ENCODE measurements at places on chromosomes 2 and 18.

DNA sequence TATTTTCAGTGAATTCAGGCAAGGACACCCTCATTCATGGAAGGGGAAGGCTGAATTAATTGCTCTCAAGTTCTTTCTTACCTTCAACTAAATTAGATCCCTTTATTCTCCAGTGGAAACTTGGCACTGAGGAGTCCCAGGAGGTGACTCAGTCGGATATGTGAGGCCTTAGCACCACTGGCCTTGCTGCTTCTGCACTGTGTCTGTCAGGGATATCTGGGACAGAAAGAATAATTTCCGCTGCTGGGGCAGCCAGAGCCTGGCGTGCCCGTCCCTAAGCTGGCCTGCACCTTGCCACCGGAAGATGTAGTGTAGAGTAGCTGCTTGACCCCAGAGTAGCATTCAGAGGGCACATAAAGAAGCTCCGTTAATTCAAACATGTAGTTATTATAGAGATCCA is 53.4 kb downstream of the LIMS1 start:
- H3K4me3 ChIP-seq = no peak overlapping the region
- H3K27ac ChIP-seq = peak overlapping the region; percentile 86
- no peaks in the 10 kb centered on the region for H3K27me3 ChIP-seq
- H3K36me3 ChIP-seq = no peaks in the 10 kb centered on the region
- peaks cover 49% of the 10 kb centered on the region for H3K4me1 ChIP-seq

DNA sequence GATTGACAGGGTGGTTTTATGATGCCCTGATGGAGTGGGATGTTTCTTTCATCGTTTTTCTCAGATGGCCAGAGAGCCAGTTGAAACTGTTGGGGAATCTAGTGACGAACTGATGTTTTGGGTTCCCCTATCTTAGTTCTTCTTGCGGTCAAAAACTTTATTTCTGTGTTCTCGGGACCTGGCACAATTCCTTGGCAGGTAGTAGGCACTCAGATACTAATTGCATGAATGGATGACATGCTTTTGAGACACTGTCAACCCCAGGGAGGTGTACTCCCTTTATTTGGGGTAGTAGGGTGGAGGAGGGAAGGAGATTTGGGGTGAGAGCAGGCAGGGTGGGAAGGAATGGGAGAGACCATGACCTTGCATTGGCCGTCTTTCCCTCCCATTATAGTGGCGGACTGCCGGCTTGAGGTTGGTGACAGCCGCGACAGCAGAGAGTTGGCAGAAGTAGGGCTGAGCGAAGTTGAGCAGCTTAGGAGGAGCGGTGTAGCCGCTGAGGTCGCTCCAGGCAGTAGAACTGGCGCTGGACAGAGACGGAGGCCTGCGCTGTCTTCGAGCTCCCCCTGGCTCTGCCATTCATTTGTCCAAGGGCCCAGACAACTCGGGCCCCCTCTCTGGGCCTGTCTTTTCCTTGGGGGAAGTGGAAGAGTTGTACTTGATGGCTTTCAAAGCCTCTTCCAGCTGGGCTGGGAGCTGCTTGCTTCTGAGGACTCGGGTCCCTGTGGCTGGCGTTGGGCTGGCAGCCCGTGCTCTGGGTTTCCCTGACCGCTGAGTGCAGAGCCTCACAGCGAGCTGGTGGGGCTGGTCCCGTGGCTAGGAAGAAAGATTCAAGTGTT is 2.6 kb downstream of the TET3 start:
- H3K36me3 ChIP-seq = no peaks in the 10 kb centered on the region
- no peak overlapping the region for H3K4me3 ChIP-seq
- H3K4me1 ChIP-seq = peaks cover 22% of the 10 kb centered on the region
- no peak for DNase-seq
- H3K27me3 ChIP-seq = no peaks in the 10 kb centered on the region

GRCh38 chr2:44751754-44752479 is 189.6 kb upstream of the SIX3 start:
- H3K4me1 ChIP-seq = no peaks in the 10 kb centered on the region
- H3K27me3 ChIP-seq = no peaks in the 10 kb centered on the region
- H3K27ac ChIP-seq = no peak overlapping the region
- no peak for DNase-seq

GRCh38 chr2:239644011-239644410 is 243.2 kb upstream of the HDAC4 start:
- no peak overlapping the region for H3K4me3 ChIP-seq
- H3K4me1 ChIP-seq = no peaks in the 10 kb centered on the region
- DNase-seq = no peak

DNA sequence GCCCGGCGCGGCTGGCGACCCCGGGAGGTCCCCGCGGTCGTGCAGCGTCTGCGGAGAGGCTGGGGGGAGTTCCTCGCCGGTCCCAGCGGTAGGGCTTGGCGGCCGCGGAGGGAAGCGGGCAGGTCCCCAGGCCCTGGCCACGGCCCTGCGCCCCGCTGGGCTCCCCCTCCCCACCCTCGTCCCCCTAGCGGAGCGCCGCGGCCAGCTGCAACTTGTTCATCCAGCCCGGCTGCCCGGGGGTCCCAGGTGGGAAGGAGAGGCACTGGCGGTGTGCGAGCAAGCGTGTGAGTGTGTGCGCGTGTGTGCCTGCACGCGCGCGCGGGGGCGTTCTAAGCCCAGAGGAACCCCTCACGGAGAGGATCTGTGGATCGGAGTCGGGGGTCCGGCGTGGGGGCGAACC is 1.3 kb downstream of the PTPRM start:
- peak overlapping the region; percentile 94 for H3K4me3 ChIP-seq
- H3K4me1 ChIP-seq = peaks cover 6% of the 10 kb centered on the region
- H3K27me3 ChIP-seq = no peaks in the 10 kb centered on the region

DNA sequence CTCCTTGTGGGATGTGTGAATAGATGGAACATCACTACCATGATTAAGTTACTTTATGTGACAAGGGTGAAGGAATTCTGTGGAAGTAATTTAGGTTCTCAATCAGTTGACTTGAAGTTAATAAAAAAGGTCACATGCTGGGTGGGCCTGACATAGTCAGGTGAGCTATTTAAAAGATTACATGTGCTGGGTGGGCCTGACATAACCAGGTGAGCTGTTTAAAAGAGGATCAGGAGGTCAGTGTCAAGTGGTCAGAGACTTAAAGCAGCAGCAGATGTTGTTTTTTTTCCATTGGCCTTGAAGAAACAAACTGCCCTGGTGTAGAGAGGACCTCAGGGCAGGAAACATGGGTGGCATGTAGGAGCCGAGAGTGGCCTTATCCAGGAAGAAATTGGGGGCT is 3.3 kb downstream of the IL1R2 start:
- H3K4me3 ChIP-seq = no peak overlapping the region
- H3K4me1 ChIP-seq = no peaks in the 10 kb centered on the region
- DNase-seq = no peak

DNA sequence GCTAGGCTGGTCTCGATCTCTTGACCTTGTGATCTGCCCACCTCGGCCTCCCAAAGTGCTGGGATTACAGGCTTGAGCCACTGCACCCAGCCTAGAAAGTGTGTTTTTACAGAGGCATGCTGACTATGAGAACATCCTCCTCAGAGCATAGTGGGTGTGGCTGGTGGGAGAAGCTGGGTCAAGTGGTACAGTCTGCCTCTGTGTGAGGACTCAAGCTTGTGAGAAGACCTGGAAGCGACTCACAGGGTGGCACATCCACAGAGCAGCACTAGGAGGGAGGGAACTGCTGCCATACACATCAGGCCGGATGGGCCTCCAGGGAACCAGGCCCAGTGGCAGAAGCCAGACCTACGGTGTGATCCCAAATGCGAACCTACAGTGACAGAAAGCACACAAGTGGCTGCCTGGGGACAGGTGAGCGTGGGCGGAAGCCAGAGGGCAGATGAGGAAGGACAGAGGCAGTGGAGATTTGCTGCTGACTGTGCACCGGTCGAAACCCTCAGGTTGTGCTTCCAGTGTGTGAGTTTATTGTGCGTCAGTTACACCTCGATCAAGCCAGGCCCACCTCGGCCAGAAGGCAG is 8.9 kb downstream of the ARHGEF4 start:
- H3K4me3 ChIP-seq = no peak overlapping the region
- H3K27ac ChIP-seq = no peak overlapping the region
- H3K4me1 ChIP-seq = no peaks in the 10 kb centered on the region
- DNase-seq = no peak
- H3K27me3 ChIP-seq = no peaks in the 10 kb centered on the region

DNA sequence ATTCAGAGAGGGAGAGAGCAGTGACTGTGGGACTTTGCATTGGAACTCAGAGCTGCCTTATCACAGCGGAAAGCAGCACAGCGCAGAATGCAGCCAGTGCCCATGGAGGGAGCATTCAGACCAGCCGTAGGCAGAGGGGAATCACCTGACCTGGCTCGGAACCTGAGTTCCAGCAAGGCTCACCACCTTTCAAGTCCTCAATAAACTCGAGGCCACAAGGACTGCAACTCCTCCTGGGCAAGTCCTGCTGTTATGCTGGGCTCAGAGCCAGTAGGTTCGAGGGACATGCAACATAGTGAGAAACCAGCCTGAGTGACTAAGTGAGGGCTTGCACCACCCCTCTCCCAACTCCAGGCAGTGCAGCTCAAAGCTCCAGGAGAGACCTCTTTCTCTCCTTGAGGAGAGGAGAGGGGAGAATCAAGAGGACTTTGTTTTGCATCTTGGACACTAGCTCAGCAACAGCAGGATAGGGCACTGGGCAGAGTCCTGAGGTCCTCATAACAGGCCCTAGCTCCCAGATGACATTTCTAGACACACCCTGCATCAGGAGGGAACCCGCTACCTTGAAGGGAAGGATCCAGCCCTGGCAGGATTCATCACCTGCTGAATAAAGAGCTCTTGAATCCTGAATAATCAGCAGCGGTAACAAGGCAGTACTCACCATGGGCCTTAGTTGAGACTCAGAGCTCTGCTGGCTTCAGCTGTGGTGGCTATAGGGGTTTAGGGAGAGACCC is 136.8 kb upstream of the OTOS start:
- no peaks in the 10 kb centered on the region for H3K4me1 ChIP-seq
- no peak for DNase-seq
- no peak overlapping the region for H3K4me3 ChIP-seq
- no peaks in the 10 kb centered on the region for H3K36me3 ChIP-seq
- no peak overlapping the region for H3K27ac ChIP-seq
- peaks cover 8% of the 10 kb centered on the region for H3K27me3 ChIP-seq

- no peak overlapping the region for H3K27ac ChIP-seq
- no peaks in the 10 kb centered on the region for H3K4me1 ChIP-seq
- no peaks in the 10 kb centered on the region for H3K27me3 ChIP-seq
- H3K4me3 ChIP-seq = no peak overlapping the region
- no peak for DNase-seq
- no peaks in the 10 kb centered on the region for H3K36me3 ChIP-seq
These were observed 307.7 kb upstream of the TNP1 start for GRCh38 chr2:217167531-217167930.

DNA sequence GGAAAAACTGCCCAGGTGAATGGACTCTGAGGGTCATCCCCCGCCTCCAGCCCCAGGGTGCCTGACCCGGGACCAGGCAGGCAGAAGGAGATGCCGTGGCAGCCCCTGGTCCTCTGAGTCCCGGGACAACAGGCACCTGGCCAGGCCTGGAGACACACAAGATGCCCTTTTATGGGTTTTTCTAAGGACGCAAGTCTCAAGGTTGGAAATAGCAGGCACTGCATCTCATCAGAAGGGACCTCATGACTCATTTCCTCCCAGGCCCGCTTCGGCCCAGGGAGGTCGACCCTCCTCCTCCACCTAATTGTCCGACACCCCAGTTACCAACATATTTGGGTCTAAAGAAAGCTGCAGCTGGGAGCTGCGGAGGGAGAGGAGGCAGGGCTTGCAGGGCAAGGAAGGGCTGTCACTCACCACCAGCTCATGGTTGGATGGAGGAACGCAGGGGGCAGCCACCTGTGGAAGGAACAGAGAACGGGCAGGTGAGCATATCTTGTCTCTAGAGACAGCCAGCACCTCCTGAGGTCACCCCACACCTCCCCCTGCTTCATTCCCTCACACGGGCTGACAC is 82.9 kb downstream of the TNS1 start:
- DNase-seq = no peak
- H3K4me3 ChIP-seq = no peak overlapping the region
- no peaks in the 10 kb centered on the region for H3K4me1 ChIP-seq
- no peak overlapping the region for H3K27ac ChIP-seq
- no peaks in the 10 kb centered on the region for H3K27me3 ChIP-seq
- H3K36me3 ChIP-seq = no peaks in the 10 kb centered on the region

DNA sequence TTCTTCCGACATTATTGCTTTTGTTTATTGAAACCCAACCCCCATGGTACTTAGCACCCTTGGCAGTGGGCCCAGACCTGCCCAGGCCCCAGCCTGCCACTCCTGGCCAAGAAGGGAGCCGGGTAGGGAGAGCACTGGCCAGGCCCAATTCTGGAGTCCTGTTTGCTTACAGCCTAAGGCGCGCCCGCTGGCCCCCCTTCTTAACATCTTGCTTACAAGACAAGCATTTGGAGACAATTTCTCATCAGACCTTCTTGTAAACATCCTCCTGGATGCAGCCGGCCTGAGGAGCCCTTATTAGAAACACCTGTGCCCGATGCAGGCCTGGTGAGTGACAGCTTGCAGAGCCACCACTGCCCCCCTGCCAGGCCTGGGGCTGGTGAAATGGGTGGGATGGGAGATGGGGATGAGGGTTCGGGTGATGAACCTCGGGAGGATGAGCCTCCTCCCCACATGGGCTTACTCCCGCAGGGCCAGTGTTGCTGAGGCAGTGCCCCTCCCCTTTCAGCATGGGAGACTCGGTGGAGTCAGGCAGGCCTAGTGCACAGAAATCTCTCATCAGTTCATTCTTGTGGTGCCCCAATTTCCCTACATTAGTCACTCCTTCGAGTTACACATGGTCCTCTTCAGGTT is 217.5 kb downstream of the CYP26B1 start:
- DNase-seq = no peak
- no peaks in the 10 kb centered on the region for H3K27me3 ChIP-seq
- no peaks in the 10 kb centered on the region for H3K36me3 ChIP-seq
- H3K4me1 ChIP-seq = no peaks in the 10 kb centered on the region
- no peak overlapping the region for H3K27ac ChIP-seq
- H3K4me3 ChIP-seq = no peak overlapping the region

DNA sequence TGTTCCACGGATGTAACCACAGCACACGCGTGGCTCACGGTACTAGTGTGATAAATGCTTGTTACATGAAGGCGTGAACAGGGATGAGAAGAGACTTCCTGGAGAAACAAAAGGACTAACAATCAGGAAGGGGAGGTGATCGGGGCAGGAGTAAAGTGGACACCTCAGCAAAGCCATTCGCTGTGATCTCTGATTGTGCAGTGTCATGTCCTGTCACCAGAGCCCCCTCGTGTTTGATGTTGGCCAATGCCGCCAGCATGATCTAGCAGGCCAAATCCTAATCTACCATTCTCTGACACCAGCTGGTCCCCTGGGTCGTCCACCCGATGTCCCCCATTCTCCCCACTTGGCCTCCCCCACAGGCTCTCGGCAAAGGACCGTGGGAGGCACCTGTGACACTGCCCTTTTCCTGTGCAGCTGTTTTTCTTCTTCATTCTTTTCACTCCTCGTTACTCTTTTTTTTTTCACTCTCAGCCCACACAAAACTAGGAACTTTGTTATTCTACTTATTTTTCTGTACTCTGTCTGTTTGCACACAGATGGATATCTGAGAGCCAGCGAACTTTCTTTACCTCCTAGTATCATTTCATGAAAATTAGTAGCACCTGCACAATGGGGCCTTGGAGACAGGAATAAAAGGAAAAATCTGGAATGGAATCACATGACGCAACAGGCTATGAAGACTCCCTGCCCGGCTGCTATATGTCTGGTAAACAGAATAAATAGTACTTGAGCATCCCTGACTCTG is 146.8 kb downstream of the TGIF1 start:
- DNase-seq = no peak
- peaks cover 7% of the 10 kb centered on the region for H3K4me1 ChIP-seq
- H3K27ac ChIP-seq = no peak overlapping the region
- no peak overlapping the region for H3K4me3 ChIP-seq
- H3K27me3 ChIP-seq = peaks cover 74% of the 10 kb centered on the region

Data from MM.1S (cell line).